Stimulated activated CD4-positive, alpha-beta T cell treated with anti-CD3 and anti-CD28 coated beads, Interleukin-2, amount 100 ng/mL, for 48 hours (primary cell): ENCODE measurements at places on chromosomes 16 and 17.
A peak's percentile ranks its signal among the peaks of the same experiment; 100 is the strongest.

GRCh38 chr17:76961869-76962268 is 93.7 kb downstream of the MGAT5B start:
- DNase-seq: no peak

DNA sequence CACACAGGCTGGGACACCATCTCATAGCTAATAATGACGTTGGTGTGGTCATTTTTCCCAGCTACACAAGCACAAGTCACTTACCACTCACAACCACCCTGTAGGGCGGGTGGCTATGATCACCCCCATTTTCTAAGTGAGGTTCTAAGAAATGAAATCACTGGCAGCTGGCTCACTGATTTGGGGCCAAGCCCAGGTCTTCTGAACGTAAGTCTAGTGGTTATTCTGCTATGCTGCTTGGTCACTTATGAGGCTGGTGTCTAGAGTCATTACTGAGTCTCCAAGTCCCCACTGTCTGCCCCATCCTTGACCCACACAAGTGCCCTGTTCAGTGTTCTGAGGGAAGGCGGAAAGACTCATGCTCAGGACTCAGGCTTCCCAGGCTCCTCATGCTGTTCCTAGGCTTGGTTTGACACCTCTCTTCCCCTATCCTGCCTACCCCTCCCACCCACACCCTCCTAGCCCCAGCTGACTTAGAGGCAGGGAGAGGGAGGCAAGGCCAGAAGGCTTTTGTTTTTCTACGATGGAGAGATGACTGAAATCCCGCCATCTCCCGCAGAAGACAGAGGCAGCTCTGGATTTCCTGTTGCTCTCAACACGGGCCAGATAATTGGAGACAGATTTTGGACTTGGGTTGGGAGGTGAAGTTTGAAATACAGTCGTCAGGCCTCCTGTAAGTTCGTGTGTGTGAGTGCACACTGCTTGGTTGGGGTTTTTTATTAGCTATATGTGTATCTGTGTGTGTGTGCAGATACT is 32.2 kb downstream of the FZD2 start:
- no peak for DNase-seq

- DNase-seq: no peak
These were observed 28.4 kb downstream of the TEKT5 start for GRCh38 chr16:10666291-10666690.

GRCh38 chr17:8451933-8452614 is 16.4 kb downstream of the NDEL1 start:
- no peak for DNase-seq

- DNase-seq: no peak
These were observed 12.3 kb downstream of the GRIN2A start for GRCh38 chr16:10169904-10170410.

DNA sequence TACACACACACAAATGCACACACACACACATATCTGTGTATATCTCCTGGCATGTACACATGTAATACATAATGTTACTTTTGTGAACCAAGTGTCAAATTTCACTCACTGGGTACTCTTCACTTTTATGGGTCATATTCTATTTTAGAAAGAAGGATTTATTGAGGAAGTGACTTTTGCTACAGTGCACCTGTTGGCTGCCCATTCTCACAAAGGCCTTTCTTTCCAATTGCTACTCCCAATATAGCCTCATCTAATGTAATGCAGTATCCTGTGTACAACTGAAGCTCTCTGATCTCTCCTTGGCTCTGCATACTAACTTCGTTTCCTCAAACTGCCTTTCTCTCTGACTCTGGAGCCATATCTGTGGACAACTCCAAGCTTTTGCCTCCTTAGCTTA is 107.5 kb downstream of the ABCA8 start:
- no peak for DNase-seq

- peak; percentile 79 for DNase-seq
These were observed 604 bp downstream of the PRR14 start for GRCh38 chr16:30651124-30652004.

GRCh38 chr17:81395600-81396277 is 482 bp downstream of the BAHCC1 start:
- no peak for DNase-seq

GRCh38 chr17:10993126-10993525 is 155.2 kb upstream of the PIRT start:
- no peak for DNase-seq

- DNase-seq: no peak
These were observed 333.7 kb upstream of the HSBP1 start for GRCh38 chr16:83473926-83474650.

GRCh38 chr16:67169642-67170167 is 633 bp upstream of the NOL3 start:
- DNase-seq: no peak

DNA sequence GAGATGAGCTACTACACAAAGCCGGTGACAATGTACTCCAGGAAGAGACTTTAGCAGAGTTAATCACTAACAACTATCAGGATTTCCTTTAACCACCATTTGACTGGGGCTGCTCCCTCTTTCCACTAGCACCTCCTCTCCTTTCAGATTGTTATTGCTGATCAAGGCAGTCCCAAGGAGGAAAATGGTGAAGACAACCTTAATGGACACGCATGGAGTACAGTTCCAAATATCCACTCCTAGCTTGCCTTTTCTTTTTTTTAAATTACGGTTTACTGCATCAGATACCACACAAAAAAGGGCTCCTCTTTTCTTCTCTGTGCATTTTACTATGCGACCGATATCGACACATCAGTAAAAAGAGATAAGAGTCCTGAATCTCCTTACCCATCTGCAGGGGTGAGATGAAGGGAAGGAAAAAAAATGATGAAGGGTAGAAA is 30.9 kb downstream of the FAM222B start:
- no peak for DNase-seq

DNA sequence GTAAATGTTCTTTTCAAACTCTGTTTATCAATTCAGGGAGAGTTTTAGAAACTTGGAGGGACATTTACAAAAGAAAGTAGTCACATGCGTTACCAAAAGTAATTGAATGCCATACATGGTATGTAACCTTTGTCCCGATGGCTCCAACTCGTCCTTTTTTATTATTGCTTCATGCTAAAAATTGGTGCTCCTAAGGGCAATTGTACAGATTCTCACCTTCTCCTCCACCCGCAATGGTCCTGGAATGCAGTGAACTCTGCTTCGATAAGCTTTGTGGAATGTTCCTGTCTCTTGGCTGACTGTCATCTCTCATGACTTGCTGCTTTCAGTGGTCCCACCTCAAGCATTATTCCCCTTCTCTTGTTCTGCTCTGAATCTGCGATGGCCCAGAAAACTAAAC is 20.9 kb downstream of the GNAO1 start:
- no peak for DNase-seq

- no peak for DNase-seq
These were observed 2.1 kb downstream of the CCL4L2 start for GRCh38 chr17:36212966-36213365.

DNA sequence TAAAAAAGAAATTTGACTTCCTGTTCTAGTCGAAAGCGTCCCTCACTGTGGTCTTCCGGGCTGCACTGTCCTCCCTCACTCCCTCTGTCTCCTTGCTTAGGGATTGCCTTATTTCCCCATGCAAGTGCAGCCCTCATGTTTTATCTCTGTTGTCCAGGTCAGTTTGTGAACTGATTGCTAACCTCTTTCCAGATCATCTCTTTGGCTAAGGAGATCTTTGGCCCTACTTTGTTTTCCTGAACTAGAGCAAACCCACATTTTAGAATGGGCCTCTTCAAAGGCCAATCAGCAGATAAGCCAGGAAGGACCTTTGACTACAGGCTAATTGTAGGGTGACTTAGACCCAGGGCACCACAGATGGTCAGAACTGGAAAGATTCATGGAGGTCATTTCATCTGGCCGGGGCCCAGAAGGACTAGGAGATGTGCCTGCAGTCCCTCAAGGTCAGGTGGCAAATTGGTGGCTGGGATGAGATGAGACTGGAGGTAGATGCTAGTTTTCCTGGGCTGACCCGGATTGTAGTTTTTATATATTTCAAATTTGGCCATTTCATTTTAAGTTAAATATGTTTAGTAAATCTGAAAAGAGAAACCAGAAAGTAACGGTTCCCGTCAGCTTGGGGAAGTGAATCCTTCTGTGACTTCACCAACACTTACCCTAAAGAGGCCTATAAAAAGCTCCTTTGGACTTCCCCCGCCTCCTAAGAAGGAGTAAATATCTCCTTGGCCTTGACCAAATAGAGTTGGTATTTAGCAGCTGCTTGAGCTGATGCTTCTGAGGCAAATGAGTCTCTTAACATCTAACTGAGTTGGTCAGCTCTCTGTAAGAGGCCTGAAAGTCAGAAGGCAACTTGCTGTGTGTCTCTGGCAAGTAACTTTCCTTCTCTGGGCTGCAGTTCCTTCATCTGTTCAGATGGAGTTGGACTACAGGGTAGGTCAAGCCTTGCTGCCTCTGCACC is 6.2 kb upstream of the SLC25A19 start:
- DNase-seq: peak; percentile 29

GRCh38 chr16:28843766-28844165 is 2.4 kb downstream of the TUFM start:
- no peak for DNase-seq

GRCh38 chr16:14345512-14346115 is 274.5 kb downstream of the MRTFB start:
- DNase-seq: no peak

GRCh38 chr17:13788385-13788784 is 186.7 kb upstream of the HS3ST3A1 start:
- DNase-seq: no peak

DNA sequence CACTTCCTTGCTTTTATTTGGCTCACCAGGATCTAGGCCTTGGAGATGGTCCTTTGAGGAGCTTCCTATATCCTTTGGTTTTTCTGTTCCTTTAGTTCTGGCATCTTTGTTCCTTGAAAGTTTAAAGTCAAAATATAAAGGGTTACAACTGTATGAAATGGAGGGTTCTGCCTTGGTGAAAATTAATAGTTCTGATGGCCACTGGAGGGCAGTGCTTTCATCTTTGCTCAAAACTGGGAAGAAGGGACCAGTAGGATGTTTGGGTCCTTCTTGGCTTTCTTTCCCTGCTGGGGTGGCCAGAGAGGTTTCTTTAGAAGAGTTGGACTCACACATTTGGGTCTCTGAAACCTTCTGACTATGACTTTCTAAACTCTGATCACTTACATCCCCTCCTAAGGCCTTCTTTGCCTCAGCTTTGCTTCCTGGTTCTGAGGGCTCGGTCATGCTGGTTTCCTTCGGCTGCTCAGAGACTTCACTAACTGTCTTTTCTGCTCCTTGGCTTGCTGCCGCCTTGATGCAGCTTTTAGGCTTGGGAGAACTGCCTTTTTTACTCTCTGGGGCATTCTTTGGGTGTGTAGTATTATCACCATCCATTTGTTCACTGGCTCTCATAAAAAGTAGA is 10.9 kb upstream of the ITGA2B start:
- no peak for DNase-seq

GRCh38 chr17:77481476-77482374 is 341.0 kb downstream of the SEC14L1 start:
- DNase-seq: no peak

DNA sequence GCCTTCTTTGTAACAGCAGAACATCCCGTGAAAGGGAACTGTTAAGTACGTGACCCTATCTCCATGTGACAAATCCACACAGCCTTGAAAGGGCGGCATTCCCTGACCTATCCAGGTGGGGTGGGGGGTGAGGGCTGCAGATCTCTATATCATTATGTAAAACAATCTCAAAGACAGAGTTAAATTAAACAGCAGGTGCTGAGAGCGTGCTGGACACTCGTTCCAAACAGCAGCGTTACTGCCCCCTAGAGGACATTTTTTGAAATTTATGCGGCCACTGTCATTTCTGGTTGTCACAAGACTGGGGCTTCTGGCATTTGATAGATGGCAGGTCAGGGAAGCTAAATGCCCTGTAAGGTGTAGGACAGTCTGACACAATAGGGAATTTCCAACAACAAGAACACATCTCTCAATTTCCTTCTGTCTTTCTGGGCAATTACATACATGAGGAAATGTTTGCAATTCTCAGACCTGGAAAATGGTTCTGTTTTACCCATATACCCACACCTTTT is 6.7 kb upstream of the SLC25A39 start:
- peak; percentile 71 for DNase-seq

DNA sequence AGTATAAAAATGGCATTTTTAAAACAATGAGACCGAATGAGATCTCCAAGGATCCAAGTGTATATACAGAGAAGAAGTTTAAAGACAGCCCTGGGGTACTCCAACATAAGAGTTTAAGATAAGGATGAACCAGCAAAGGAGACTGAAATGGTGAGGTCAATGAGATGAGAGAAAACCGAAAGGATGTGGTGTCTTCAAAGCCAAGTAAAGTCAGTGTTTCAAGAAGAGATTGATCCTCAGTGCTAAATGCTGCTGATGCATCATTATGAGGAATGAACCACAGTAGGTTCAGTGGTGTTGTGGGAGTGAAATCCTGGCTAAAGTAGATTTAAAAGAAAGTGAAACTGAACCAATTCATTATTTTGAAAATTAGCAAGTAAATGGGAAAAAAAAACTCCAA is 38.1 kb upstream of the NLK start:
- DNase-seq: no peak

DNA sequence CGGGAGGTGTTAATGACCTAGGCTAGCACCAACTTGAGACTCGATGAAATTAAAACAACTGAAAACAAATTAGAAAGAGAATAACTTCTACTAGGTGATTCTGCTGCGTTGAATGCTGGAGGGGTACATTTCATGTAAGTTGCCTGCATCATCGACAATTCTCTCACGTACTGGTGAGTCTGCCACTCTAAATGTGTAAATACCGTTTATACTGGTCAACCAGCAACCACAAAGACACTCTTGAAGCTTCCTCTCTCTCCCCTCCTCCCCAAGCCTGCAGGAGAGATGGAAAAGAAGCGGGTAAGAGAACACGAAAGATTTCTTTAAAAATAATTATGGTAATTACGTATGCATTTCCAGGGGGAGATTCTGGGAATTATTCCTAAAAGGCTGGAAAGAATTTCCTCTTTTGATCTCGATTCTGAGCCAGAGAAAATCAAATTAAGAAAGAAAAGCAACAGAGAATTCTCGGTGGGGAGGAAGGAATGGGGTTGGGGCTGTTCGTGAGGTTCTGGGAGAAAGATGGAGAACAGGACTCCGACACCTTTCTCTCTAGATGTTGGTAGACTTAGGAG is 68.6 kb upstream of the MRTFB start:
- DNase-seq: no peak

GRCh38 chr17:17394494-17394893 is 82.3 kb upstream of the MED9 start:
- no peak for DNase-seq

- DNase-seq: no peak
These were observed 808.9 kb downstream of the CDH11 start for GRCh38 chr16:64312980-64313379.
